ENCODE measurements at places on chromosomes 12 and 14.

DNA sequence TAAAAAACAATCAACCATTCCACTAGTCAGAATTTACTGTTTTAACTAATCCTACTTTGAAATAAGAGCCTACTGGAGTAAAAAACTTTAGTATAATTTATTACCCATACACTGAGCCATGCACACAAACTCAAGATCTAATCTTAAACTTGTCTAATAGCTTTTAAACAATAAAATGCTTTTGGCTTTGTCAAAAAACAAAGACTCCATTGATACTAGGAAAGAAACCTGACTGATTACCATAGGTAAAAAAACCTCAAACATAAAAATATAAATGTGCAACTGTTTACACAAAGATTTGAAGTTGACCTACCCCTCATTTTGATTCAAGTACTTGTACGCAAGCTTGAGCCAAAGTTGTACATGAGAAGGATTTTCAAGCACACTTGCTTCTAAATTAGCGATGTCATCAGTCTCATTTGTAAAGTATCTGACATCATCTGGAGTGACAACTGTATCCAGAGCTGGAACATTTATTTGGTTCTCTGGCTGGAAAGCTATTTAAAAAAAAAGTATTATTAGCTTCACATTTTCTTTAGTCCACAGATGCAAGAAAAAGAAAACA is 36.1 kb downstream of the ZFC3H1 start:
- DNase-seq: peak; percentile 9

DNA sequence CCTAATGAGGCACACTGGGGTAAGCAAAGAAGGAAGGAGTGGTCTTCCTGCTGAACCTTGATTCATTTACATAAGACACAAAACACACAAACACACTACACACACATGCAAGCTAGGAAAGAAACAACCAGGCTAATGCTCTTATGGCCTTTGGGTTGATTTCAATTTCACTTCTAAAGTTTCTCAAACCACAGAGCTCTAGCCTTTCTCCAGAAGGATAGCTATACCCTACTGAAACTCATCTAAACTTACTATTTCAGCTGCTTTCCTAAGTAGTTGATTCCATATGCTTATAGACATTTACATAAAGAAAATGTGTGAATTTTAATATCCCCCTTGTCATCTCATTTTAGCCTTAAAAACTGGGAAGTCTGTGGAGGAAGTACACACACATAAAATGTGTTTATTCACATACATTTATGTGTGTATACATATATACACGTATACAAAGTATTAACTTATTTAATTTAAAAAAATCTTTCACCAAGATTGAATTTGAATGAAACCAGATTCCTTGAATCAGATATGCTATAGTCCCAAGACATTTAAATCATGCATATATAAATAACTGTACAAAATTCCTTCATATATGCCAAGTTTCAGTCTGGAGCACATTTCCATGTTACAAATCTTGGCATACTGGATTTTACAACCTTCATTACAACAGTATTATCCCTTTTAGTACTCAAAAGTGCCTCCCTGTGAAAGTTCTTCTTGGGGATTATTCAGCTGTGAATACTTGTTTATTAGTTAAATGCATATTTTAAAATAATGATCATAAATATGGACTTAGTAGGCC is 231.8 kb upstream of the NPAS3 start:
- no peak for DNase-seq

DNA sequence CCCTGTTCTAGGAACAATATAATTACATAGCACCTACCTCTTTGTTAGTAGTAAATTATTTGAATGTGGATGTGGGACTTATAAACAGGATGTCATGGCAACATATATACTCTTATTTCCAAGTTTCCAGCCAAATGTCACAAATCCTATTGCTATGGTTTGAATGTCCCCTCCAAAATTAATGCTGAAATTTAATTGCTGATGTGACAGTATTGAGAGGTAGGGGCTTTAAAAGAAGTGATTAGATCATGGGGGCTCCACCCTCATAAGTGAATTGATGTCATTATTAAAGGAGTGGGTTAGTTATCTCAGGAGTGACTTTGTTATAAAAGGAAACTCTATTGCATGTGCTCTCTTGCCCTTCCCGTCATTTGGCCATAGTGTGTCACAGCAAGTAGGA is 164.2 kb upstream of the ATF7IP start:
- DNase-seq: no peak

DNA sequence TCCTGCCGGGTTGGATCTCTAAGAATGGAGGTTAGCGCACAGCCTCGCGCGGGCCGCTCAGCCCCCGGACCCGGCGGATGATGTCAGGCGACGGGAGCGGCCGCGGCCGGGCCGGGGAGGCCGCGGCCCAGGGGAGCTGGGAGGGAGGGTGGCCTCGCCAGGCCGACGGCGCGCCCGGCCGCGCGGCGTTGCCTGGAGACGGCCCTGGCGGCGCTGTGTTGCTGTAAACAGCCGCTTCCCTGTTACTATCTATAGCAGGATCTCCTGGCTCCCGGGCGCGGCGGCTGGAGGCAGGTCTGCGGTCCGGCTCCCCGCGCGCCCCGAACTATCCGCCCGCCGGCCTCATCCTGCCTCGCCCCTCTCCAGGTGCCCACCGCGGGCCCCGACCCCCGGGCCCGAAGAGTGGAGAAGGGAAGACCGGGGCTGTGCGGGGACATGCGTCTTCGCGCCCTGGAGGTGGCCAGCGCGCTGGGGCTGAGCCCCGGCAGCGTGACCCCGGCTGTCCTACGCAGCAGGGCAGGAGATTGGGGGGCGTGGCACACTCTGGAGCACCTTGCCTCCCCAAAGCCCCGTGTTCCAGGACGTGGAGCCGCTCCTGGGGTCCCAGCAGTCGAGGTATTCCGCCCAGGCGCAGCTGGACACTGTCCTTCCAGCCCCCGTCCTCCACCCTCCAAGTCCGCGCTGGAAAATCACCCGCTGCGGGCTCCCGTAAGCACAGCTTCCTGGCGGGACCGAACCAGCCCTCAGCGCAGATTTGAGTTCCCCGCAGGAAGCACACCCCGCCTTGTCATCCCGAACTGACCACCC is 1.4 kb upstream of the FOS start:
- DNase-seq: peak; percentile 94
